ENCODE measurements at places on chromosomes 2 and 18.

- DNase-seq = no peak
Observed at GRCh38 chr2:47014564-47015051, 99.0 kb upstream of the MCFD2 start.

DNA sequence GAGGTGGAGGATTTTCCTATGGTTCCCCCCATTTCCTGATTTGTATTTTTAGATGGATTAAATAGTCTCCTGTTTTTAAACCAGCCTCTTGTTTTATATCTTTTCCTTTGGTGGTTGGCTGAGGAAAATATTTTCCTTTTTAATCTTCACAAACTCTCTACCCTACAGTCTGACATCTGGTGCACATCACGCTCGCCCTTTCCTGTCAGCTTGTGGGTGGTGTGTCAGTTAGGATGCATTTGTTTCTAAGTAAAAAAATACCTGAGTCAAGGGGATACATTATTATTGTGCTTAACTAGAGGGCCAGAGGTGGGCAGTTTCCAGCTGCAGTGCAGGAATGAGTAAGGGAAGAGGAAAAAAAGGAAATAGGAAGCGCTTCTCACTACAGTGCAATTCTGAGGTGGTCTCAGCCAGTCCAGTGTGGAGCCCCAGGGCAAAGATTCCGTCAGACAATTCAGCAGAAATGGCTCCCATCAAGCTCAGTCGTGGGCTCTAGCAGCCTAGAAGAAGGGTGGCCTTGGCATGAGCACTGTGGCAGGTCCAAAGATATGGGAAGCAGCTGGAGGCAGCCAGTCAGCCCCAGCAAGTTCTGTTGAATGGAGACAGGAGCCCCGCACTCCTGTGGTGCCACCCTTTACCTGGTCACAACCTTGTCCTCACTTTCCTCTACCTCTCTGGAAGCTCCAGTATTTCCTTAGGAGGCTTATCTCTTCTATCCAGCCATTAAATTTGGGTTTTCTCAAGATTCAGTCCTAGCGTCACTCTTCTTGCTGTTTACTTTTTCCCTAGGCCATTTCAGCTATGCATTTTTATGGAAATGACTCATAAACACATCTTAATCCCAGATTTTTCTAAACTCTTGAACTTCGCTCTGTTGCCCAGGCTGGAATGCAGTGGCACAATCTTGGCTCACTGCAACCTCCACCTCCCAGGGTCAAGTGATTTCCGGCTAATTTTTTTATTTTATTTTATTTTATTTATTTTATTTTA, 18.5 kb downstream of the SFTPB start:
- no peak for DNase-seq

GRCh38 chr2:172613615-172614231, 57.8 kb downstream of the PDK1 start:
- DNase-seq = no peak

DNA sequence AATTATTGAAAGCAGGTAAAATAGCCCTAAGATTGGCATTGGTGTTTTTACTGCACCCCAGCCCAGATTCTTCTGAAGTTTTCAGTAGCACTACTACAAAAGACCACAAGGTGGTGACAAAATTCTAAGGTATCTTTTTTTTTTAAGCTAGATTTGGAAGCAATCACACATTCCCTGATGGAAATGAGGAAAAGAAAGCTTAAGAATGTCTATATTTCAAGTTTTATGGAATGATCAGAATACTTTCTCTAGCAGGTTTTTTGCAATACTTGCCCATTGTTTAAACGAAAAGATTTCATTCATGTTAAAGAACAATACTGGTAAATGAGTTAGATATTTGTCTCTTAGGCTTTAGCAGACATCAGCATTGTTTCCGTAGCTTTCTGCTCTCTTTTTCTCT, 32.1 kb upstream of the ZNF638 start:
- DNase-seq = no peak

GRCh38 chr18:8519102-8519501, 90.1 kb upstream of the RAB12 start:
- no peak for DNase-seq

- DNase-seq = no peak
Observed at GRCh38 chr2:55961318-55961911, 37.8 kb upstream of the EFEMP1 start.
